ENCODE measurements at places on chromosomes 5 and 9.

- peak; percentile 76 for DNase-seq
These were observed 34.6 kb downstream of the OXCT1 start for GRCh38 chr5:41835645-41836044.

- DNase-seq: no peak
These were observed 21.9 kb downstream of the NR2F1 start for GRCh38 chr5:93604644-93605515.

DNA sequence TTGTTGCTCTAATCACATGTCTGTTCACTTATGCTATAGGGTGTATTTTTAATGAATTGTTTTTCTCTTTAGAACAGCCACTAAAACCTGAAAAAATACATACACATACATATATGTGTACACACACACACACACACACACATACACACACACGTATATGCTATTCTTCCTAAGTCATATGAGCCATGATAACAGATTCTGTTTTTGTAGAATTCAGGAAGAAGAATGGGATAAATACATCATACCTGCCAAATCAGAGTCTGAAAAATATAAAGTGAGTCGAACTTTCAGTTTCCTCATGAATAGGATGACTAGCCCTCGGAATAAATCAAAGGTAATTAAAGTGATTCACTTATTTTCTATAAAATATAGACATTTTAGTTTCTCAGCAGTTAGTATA is 231.4 kb downstream of the ARHGEF28 start:
- DNase-seq: no peak

DNA sequence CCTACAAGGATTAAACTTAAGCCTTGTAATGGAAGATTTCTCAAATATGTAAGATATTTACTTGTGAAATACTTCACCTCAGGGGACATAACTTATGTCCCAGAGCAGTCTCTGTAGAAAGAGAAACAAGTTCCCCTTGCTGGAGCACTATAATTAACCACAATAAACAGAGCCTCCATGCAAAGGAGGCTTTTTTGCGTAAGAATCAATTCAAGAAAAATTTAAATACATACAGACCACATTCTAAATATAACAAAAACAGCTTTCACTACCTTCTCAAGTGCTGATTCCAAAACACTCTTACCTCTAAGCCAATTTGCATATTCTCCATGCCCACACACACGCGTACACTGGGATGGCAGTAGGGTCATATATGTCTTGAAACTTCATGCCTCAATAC is 30.7 kb upstream of the CCNB1 start:
- DNase-seq: peak; percentile 1

DNA sequence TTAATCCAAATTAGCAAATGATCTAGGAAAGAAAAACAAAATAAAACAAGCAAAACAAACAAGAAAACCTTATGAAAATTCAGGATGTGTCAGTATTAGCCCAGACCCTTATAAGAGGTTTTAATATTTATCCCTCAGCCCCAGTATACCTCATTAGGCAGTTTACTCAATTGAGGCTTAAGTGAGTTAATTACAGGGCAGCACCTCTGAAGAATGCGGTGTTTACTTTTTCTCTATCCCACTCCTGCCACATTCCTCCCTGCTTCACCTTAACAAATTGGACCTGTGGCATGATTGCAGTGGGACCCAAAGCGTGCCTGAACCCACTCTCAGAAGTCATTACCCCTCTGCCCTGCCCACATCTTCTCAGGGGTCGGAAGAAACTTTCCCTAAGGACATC is 67.1 kb downstream of the SIL1 start:
- no peak for DNase-seq

- no peak for DNase-seq
These were observed 39.8 kb downstream of the F2RL2 start for GRCh38 chr5:76583163-76584047.
